ENCODE measurements at places on chromosomes 3 and 15. TPM values are rescaled to one million over a fixed set of nuclear protein-coding genes. Genes with fewer than 3 reads are reported as not detected.

DNA sequence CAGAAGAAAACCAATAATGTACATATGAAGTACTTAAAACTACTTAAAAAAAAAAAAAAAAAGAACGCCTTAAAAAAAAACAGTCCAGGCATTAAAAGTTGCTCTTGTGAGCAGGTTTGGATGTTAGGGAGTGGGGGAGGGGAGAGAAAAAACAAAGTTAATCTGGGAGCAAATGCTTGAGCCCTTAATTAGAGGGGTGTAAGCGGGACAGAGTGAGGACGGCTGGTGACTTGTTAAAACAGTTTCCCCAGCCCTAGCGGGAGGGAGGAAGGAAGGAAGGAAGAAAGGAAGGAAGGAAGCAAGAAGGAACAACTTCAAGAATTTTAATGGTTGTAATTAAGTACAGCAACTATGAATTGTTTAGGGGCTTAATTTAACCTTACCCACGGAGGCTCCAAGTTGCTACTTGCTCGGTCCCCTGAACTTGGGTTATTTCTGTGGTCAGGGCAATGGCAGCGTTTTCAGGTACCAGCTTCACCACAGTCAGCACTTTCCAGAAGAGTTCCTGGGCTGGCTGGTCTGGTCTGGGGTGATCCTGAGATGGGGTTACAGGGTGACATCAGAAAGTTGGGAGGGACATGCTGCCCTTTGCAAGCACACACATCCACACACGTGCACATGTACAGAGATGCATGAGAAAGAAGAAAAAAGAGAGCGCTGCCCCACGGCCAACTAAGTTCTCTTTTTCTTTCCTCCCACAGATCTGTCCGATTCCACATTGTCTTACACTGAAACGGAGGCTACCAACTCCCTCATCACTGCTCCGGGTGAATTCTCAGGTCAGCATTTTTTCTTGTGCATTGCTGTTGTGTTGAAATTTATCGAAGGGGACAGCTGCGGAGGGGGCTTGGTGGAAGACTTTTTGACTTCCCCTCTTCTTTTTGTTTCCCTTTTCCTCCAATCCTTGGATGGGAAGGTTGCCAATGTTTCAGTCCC lies 14.0 kb downstream of the SMAD6 start:
- no peak for DNase-seq

DNA sequence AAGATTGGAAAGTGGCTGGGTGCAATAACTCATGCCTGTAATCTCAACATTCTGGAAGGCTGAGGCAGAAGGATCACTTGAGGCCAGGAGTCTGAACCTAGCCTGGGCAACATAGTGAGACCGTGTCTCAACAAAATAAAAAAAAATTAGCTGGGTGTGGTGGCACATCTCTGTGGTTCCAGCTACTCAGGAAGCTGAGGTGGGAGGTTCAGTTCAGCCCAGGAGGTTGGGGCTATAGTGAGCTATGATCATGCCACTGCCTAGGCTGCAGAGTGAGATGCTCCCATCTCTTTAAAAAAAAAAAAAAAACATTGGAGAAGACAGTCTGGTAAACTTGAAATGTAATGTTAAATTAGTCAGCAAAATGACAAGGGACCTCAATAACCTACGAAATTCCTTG lies 57.9 kb downstream of the STAG1 start:
- no peak for DNase-seq

The DNASE1L3 gene
- 5.1 TPM for total RNA-seq

- no peak for DNase-seq
Measured at GRCh38 chr15:76846782-76847181, 58.4 kb downstream of the SCAPER start.

The TTLL13 gene
- not detected for total RNA-seq

- no peak for DNase-seq
Measured at GRCh38 chr15:55774113-55774970, 31.4 kb upstream of the PRTG start.

The TPRG1 gene
- total RNA-seq: 13.6 TPM

- no peak for DNase-seq
Measured at GRCh38 chr15:70249616-70250015, 151.9 kb upstream of the TLE3 start.

The GOLGA8Q gene
- total RNA-seq: 0.96 TPM

The NISCH gene
- 71.6 TPM for total RNA-seq

The GSK3B gene
- 34.6 TPM for total RNA-seq

The ACKR4 gene
- 4.6 TPM for total RNA-seq

The CLSTN2 gene
- 44.1 TPM for total RNA-seq

The PTH1R gene
- 16.3 TPM for total RNA-seq

DNA sequence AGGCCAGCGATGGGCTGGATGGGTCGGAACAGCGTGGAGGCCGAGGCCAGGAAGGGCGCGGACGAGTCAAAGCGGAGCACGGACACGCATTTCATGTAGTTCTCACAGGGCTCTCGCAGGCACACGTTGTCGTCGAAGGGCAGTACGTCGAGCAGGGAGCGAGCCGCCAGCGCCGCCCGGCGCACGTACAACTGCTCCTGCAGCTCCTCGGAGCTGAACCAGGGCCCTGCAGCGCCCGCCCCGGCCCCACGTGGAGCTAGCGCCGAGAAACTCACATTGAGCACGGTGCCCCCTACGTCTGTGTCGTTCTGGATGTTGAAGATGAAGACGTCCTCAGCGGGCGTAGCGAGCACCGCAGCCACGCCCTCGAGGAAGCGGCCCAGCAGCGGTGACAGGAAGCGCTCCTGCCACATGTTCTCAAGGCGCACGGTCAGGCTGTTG lies 5.8 kb downstream of the CELSR3 start:
- DNase-seq: no peak

DNA sequence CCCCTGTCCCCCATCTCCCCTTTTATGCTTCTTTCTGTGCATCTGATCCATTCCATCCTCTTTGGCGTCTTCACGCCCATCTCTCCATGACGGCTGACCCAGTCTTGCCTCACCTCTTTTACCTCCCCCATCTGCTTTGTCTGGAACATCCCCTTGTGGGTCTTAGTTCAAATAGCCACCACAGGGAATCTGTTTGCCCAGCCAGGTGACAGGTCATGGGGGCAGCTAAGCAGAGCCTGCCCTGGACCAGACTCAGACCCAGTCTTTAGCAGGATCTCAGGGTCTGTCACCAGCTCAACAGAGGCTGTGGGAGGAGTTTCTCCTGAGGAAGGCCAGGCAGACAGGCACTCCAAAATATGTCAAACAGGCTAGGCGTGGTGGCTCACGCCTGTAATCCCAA lies 28.1 kb downstream of the COLQ start:
- peak; percentile 49 for DNase-seq

DNA sequence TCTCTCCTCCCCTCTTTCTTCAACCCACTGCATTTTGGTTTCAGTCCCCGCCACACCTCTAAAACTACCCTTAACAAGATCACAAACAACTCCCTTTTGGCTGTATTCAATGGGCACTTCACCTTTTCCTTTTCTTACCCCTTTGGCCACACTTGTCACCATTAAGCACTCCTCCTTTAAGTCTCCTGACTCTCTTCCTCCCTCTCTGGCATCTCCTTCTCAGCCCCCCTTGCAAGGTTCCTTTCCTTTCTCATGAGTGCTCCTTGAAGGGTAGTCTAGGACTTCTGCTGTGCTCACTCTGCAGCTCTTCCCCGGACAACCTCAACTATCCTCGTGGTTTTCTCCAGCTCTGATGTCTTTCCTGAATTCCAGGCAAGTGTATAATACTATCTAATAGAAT lies 103.7 kb downstream of the RPL22L1 start:
- DNase-seq: no peak

DNA sequence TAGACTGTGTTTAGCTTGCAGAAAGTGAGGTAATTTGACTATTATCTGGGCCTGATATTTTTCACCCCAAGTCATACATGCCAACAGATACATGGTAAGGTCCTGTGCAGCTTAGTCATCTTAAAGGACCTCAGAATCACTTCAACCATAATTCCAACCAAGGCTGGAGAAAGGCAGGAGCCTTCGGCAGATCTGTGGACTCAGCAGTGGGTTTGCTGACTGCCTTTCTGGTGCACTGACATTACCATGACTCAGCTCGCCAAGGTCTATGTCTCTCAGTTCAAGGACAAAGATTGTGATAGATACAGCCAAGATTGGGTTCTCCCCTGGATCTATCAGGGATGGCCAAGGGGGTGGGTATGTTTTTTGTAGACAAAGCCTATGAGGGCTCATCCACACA lies 32.7 kb downstream of the LYZL4 start:
- DNase-seq: no peak

The RBP2 gene
- 5.3 TPM for total RNA-seq

The ISLR gene
- total RNA-seq: 35.5 TPM
